ENCODE measurements at places on chromosomes 7 and 10.

DNA sequence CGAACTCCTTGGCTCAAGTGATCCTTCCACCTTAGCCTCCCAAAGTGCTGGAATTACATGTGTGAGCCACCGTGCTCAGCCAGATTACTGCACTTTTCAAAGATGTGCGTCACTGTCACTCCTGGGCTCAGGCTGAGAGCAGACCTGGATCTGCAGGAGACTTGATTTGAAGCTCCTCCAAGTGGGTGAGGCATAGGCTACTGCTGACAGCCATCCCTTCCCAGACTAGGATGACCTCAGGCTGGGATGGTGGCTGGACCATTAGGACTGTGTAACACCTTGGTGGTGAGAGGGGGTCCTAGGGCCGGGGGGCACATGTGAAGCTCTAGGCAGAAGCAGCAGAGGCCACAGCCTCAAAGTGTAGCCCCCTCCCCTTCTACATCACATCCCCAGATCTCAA lies 8.2 kb upstream of the SRRM3 start:
- DNase-seq = no peak

DNA sequence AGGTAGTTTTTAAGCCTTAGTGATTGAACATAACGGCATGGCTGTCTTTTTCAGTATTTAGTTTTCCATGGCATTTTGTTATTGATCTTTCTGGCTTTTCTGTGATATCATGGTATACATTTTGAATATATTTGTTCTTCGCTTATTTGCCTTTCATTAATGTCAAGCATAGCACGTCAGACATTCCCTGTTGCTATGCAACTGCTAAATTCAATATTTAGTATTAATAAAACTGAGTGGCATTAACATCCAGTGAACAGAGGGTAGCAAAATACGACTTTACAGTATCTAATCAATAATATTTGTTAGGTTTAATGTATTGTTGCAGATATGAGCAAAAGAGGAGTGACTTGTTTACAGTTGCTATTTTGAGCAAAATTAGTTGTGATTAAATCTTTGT lies 72.5 kb downstream of the LCOR start:
- DNase-seq = no peak

DNA sequence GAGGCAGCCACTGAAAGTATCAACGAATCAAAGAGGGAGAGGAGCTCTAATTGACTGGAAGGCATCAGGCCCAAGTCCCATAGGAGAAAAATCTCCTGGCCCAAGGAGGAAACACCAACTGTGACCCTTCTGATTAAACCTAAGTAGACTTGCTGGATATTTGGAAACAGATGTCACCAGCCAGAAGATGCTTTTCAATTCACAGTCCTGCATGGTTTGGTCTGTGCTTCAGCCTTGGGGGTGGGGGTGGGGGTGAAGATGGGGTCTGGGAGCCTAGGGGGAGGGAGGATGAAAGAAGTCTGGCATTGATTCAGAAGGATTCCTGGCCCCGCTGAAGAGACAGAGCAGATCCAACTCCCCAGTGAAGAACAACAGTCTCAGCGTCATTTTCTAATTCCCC lies 623.7 kb downstream of the PARD3 start:
- DNase-seq = no peak

GRCh38 chr10:34121125-34121753 lies 693.9 kb downstream of the PARD3 start:
- no peak for DNase-seq

GRCh38 chr10:67506757-67507091 lies 189.3 kb downstream of the CTNNA3 start:
- DNase-seq = no peak

DNA sequence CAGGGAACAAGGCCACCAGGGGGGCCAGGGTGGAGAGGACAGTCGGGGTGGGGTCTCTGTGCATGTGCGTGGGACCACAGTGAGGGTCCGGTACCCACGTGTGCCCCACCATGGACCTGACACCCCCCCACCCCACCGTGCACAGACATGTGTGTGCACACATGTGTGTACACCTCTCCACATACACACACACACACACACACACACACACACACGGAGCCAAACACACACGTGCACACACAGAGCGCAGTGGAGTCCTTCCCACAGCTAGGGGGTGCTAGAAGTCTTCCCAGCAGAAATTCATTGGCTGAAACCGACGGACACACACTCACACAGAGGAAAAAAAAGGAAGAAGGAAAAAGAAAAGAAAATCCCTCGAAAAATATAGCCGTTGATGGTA lies 42.8 kb upstream of the GNA12 start:
- DNase-seq = peak; percentile 69

GRCh38 chr10:14304046-14304445 lies 26.7 kb downstream of the FRMD4A start:
- DNase-seq = no peak

- DNase-seq = peak; percentile 51
Observed at GRCh38 chr10:80144696-80145131, 12.2 kb downstream of the PLAC9 start.

GRCh38 chr7:28020302-28020940 lies 160.2 kb downstream of the JAZF1 start:
- DNase-seq = peak; percentile 36

DNA sequence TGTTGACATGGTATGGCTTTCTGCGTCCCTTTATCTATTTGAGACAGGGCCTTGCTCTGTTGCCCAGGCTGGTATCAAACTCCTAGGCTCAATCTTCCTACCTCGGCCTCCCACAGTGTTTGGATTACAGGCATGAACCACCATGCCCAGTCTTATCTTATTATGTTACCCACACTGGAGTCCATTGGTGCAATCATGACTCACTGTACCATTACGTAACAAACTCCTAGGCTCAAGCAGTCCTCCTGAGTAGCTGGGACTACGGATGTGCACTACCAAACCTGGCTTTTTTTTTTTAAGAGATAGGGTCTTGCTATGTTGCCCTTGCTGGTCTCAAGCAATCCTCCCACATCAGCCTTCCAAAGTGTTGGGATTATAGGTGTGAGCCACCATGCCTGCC lies 66.7 kb downstream of the CCDC3 start:
- DNase-seq = no peak

GRCh38 chr7:19749658-19750057 lies 23.8 kb downstream of the TMEM196 start:
- no peak for DNase-seq

DNA sequence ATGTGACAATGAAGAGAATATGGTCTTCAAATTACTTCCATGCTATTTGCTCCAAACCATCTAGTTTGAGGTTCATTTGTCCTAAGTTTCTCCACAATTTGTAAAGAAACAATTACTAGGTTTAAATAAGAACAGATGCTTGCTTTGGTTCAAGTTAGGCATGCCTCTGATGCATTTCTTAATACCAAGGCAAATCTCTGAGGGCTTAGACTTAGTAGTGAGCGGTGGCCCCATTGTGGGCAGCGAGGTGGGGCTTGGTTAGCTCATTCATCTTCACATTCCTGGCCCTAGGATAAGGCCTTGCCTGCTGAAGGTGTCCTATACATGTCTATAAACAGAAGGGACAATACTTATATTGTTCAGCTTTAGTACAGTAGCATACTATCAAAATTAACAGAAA lies 52.4 kb upstream of the RHEB start:
- DNase-seq = no peak

DNA sequence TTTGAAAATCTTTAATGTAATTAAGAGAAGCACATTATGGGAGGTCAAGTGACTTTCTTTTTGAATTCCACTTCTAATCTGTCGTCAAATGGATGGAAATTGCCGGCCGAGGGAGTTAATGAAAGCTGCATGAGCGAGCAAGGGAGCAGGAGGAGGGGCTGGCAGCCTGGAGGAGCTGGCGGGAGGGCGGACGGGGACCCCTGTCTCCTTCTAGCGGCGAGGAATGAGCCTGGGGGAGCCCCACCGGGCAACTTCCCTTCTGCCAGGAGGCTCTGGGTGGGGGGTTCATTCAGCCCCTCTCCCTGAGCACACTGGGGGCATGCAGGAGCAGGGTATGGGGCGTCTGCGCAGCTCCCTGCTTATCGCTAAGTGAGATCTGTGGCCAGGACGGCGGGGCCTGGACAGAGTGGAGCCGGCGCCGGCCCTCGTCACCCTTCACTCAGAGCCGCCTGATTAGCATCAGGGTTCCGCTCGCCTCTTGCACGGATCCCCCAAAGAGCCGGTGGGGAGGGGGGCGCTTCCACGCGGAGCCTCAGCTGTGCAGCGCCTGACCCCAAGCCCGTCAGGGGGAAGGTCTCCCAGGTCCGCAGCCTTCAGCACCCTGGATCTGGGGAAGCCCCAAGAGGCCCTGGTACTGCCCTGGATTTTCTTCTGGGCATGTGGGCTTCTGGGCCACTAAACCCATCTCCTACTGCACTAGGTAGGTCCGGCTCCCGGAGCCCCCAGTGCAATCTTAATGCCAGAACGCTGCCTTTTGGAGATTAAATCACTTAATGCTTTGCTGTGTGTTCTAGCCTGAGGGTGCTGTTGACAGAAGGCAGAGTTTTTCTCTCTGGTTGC lies 680.8 kb downstream of the LRMDA start:
- DNase-seq = no peak

GRCh38 chr10:126097558-126098225 lies 201.3 kb downstream of the FANK1 start:
- no peak for DNase-seq

- no peak for DNase-seq
Observed at GRCh38 chr10:45198486-45199204, 116.8 kb downstream of the OR13A1 start.

DNA sequence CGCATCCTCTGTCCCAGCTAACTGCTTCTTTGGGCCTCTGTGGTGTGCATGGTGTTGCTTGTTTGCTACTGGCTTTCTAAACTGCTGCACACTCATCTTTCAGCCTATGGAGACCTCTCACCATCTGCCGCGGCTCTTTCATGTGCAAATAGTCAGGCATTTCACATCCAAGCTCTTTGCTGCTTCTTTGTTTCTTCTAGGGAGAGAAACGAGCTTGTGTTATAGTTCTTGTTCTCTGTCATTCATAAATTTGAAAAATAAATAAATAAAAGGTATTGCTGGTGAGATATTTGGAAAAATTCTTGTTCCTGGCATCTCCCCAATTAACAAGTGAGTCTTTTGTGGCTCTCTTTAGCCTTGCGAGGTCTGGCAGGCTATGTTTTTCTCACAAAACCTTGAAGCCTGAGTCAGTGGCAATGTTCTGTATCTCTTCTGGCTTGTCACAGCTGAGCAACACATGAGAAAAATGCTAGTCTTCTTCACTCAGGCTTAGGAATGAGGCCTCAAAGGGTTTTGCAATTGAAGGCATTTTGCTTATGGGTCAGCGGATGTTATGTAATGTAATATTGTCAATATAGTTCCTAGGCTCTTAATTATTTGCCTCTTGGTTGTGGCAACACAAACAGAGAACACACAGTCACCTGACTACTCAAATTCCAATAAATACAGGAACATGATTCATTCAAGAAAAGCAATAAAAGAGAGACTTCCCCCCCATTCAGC lies 274.0 kb downstream of the FRMD4A start:
- no peak for DNase-seq

DNA sequence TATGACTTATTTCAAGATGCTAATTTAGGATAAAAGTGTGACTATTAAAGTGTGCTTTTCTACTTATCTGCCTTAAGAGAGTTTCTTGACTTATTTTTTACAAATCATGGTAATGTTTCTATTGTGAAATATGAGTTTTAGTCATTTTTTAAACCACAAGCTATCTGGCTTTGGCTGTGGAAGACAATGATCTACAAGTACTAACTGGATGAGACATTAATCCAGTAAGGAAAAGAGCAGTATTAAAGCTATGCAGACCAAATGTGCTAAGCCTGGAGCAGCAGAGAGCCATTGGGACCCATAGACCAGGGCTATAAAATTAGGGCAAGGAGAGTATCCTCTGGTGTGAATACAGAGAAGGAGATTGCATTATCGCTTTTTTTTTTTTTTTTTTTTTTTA lies 92.4 kb downstream of the SEMA3A start:
- DNase-seq = no peak

GRCh38 chr10:15370212-15370855 lies 755 bp downstream of the FAM171A1 start:
- DNase-seq = peak; percentile 7

GRCh38 chr7:157690833-157691585 lies 354.2 kb downstream of the DNAJB6 start:
- no peak for DNase-seq

GRCh38 chr10:14282276-14282675 lies 48.4 kb downstream of the FRMD4A start:
- DNase-seq = no peak

GRCh38 chr7:72321081-72321480 lies 91.1 kb downstream of the CALN1 start:
- no peak for DNase-seq

- DNase-seq = no peak
Observed at GRCh38 chr10:131758939-131759301, 141.9 kb upstream of the PPP2R2D start.

GRCh38 chr7:27339478-27339877 lies 96.9 kb downstream of the EVX1 start:
- DNase-seq = no peak

GRCh38 chr10:96789571-96790108 lies 42.5 kb upstream of the LCOR start:
- DNase-seq = peak; percentile 76

- DNase-seq = no peak
Observed at GRCh38 chr10:51789118-51789517, 89.7 kb upstream of the CSTF2T start.

GRCh38 chr10:43046288-43046991 lies 30.4 kb upstream of the RET start:
- DNase-seq = no peak

GRCh38 chr10:124211921-124212320 lies 118.5 kb upstream of the CHST15 start:
- no peak for DNase-seq

GRCh38 chr7:112437072-112437471 lies 13.2 kb upstream of the IFRD1 start:
- DNase-seq = no peak

All from CD4-positive, alpha-beta T cell treated with Interleukin-17A for 4 hours (primary cell).